ENCODE measurements at places on chromosomes 1 and 21.

- no peak for DNase-seq
Observed at GRCh38 chr1:115145226-115145625, 55.9 kb upstream of the TSPAN2 start.

DNA sequence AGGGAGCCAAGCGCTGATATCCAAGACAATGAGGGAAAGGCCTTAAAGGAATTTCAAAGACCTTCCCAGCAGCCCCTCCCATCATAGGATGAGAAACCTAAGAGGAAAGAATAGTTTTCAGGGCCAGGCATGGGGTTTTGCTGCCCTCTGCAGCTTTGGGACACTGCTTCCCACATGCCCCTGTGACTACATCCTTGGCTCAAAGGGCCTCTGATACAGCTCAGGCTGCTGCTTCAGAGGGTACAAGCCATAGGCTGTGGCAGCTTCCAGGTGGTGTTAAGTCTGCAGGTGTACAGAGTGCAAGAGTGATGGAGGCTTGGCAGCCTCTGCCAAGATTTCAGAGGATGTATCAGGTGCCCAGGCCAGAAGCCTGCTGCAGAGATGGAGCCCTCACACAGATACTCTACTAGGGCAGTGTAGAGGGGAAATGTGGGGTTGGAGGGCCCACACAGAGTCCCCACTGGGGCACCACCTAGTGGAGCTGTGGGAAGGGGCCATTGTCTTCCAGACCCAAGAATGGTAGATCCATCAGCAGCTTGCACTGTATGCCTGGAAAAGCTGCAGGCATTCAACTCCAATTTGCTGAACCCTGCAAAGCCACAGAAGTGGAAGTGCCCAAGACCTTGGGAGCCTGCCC lies 125.8 kb downstream of the SLC45A1 start:
- no peak for DNase-seq

DNA sequence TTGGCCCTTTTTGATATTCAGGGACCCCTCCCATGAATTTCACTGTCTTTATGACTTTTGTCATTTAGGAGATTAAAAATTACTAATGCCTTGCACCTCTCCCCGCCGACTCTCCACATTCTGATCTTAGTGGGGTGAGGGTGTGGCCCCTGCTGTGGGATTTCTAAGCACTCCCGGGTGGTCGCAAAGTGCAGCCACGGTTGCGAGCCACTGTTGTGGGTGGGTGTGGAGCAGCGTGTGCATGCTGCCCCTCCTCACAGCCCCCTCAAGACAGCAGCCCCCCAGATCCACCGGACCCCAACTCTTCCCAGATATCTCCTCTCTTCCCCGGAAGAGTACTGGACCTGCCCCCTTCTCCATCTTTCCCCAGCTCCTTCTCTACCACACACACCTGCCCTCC lies 66.6 kb upstream of the EFHD2 start:
- no peak for DNase-seq

GRCh38 chr1:216722821-216723220 lies 408 bp downstream of the ESRRG start:
- DNase-seq = no peak

- DNase-seq = no peak
Observed at GRCh38 chr21:27078915-27079314, 112.0 kb upstream of the ADAMTS5 start.

DNA sequence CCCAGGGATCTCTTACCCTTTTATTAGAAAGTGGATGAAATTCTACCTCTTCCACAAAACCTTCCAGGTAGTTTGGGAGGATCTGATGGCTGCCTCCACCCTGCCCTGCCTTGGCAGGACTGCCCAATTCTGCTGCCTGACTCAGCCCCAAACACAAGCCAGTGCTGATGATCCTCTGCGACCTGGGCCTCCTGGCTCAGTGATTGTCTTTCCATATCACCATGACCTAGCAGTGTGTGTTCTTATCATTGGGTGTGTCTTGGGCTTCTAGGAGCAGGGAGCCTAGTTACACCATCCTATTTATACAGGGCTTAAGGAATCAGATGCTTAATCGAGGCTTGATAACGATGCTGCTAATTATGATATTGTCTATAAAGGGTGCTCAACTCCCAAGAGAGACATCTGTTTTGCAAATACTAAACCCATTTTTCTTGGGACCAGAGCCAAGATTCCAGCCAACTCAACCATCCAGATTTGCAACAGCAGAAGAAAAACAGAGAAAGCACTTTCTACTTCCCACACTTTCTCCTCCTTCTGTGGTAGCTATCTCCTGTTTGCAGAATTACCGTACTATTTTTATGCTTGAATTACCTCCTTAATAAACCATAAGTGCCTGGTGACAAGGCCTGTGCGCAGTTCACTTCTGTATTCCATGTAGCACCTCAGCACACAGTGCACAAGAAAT lies 36.5 kb upstream of the KIF21B start:
- no peak for DNase-seq

DNA sequence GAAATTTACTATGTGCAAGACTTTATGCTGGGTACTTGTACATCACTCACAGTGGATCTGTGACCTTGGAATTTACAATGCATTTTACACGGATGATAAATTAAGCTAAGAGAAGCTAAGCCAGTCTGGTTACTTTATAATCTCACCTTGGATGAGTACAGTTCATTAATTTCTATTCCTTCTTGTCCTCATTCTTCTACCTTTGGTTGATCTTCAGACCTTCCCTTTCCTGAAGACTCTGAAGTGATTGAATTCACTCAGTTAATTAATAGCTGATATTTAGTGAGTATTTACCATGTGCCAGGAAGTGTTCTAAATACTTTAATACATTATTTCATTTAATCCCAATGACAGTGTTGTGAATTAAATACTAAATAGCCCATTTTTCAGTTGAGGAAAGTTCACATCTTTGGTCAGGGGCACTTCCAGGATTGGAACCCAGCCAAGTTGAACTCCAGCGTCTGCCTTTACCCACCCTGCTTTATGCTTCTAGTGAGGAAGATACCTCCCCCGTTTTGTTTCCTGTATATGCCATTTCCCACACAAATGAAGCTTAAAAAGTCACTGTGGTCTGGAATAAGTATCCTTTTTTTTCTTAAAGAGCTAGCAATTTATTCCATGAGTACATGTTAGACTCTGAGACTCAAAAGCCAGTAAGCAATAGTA lies 146.6 kb downstream of the TLR5 start:
- no peak for DNase-seq

DNA sequence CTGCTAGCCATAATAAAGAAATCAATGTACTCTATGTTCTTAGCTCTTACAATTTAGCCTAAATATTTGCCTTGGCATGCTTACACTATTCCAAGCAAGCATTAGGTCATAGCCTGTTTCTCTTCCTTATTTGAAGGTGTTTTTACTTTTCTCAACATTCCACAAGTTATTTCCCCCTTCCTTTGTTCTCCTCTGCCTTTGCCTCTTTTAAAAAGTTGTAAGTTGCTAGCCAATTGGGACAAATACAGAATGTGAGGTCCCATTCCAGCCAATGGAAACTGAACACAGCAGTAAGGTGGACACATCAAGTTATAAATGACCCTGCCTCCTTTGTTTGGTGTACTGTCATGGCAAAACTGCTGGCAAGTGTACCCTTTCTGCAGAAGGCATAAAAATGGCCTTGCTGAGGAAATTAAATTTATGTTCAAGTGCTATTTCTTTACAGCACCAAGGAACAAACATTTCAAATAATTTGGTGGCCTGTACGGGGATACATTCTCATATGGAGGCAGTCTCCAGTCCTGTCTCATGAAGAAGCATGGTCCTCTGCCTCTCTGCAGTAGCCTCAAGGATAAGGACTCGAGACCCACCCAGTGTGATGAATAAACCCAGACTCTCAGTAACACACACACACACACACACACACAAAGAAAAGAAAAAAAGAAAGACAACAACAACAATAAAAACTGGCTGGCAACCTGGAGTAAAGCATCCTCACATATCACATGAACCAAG lies 28.8 kb upstream of the FMO1 start:
- no peak for DNase-seq

DNA sequence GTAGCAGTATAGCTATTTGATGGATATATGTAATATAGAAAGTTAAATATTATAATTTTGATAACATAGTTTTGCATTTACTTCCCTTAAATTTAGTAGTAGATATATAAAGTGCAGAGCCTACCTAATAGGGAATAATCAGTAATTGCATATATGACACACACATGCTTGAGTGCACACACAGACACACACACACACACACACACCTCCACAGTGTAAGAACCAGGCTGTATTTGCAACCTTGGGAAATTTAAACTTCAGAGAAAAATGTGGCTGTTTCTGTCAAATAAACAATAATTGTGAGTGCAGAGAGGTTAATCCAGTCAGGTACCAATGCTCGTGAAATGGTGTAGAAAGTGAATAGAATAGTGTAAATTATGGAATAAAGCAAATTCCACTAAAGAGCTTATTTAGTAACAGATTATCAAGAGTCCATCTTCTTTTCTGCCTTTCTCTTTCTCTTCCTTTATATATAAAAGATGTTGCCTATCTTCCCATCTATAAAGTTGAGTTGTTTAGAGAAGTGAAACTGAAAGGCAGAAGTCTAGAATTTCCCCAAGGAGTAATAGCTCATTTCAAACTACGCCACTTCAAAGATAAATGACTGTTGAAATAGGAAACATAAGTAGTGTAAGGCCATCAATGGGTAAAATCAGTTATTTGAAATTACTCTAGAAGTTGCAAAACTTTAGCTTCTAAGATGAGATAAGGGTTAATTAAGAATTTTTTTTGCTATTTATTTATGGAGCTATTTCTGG lies 273.7 kb downstream of the SRGAP2C start:
- no peak for DNase-seq

GRCh38 chr21:39004634-39005501 lies 178.4 kb downstream of the PSMG1 start:
- no peak for DNase-seq

- no peak for DNase-seq
Observed at GRCh38 chr1:184773762-184774320, 19.2 kb upstream of the EDEM3 start.

DNA sequence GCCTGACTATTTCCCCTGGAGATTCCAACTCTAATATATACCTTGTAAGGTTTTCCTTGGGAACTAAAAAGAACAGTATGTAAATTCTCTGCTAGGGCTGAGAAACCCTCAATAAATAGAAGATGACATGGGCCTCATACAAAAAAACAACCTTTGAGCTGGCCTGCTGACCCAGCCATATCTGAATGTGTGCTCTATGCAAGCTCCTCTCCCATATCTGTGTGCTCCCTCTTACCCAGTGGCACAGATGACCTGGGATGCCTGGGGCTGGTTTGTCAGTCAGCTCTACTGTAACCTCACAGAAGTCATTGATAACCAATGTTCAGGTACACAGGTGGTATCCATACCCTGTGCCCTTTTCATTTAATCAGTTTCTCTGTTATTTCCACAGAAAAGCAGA lies 329.2 kb downstream of the SEC16B start:
- no peak for DNase-seq

DNA sequence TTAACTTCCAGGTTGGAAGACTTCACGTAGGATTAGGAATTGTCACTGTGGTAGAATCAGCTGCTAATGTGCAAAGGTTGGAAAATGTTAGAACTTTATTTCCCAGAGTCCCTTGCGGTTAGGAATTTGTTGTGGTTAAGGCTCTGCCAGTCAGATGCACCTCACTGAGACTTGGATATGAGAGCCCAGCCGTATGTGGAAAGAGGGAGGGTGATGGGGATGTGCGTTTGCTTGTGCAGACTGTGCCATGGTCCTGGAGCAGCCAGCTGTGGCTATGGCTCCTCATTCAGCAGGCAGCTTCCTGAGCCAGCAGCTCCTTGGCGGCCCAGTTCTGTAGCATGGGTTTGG lies 12.5 kb downstream of the S100A10 start:
- DNase-seq = no peak

Measured in substantia nigra (tissue), 51 donors.